ENCODE measurements at places on chromosomes 12 and 14.

- no peak for DNase-seq
Measured at GRCh38 chr12:81039231-81039630, 38.6 kb upstream of the ACSS3 start.

- DNase-seq, result no peak
Measured at GRCh38 chr14:89117012-89117411, 292.6 kb downstream of the TTC8 start.

DNA sequence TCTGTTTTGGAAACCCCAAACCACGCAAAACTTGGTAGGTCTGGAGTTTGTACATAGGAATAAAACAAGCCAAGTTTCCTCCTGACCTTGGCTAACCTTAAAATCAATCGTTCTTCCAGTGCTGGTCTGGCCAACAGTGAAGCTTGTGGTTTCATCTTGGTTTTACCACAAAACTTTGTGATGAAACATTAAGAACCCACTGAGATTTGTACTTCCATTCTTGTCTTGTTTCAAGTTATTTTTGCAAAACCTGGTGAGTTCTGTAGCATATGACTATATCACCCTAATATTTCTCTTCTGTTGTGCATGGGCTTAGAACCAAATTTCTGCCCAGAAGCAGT is 26.4 kb downstream of the SIX1 start:
- no peak for DNase-seq

- no peak for DNase-seq
Measured at GRCh38 chr12:88736031-88736430, 155.8 kb upstream of the KITLG start.

GRCh38 chr12:112140728-112141127 is 15.4 kb downstream of the TRAFD1 start:
- no peak for DNase-seq

GRCh38 chr12:55818886-55819285 is 1.0 kb downstream of the ORMDL2 start:
- no peak for DNase-seq

DNA sequence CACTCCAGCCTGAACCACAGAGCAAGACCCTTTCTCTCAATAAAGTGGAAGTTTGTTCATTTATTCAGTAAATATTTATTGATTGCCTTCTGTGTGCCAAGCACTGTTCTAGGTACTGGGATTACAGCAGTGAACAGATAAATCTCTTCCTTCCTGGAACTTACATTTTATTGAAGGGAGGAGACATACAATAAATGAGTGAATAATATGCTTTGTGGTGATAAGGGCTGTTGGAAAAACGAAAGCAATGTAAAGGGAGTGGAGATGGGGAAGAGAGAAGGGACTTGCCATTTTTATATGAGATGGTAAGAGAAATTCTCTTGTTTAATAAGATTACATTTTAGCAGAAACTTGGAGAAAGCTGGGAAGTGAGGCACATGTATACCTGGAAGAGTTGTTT is 1.6 kb downstream of the GSKIP start:
- no peak for DNase-seq

DNA sequence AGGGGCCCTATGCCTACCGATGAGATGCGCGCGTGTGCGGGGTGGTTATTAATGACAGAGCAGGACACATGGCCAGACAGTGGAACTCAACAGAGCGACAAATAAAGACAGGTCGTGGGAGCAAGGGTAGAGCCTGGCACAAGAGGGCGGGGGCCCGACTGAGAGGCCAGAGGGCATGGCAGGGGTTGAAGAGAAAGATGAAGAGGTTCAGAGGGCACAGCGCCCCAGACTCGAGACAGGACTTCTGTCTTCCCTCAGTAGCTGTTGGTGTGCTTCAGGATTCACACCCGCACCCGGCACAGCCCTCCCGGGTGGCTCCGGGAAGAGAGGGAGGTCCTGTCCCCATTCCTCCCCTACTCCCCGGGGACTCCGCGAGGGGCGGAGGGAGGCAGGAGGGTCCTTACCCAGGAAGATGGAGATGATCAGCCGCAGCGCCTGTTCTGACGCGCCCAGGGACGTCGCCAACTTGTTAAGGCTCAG is 366 bp downstream of the LPCAT3 start:
- no peak for DNase-seq

GRCh38 chr14:70359076-70359424 is 433 bp downstream of the COX16 start:
- no peak for DNase-seq

- DNase-seq, result no peak
Measured at GRCh38 chr12:90020014-90020413, 311.4 kb upstream of the ATP2B1 start.

DNA sequence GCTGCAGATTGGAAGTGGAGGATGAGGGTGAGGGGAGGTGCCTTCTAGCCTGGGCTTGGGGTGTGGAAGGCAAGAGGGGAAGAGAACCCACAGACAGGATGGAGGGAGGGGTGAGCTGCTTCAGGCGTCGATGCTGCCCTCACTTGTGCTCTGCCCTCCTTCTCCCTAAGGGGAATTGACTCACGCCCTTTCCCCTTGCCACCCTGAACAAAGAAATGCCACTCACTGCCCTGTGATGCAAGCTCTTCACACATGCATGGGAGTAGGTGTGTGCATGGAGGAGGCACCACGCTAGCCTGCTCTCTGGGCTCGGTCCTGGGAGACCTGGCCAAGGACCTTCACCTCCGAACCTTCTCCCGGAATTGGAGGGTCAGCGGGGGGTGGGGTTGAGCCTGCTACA is 35.7 kb upstream of the PRMT8 start:
- DNase-seq, result no peak

DNA sequence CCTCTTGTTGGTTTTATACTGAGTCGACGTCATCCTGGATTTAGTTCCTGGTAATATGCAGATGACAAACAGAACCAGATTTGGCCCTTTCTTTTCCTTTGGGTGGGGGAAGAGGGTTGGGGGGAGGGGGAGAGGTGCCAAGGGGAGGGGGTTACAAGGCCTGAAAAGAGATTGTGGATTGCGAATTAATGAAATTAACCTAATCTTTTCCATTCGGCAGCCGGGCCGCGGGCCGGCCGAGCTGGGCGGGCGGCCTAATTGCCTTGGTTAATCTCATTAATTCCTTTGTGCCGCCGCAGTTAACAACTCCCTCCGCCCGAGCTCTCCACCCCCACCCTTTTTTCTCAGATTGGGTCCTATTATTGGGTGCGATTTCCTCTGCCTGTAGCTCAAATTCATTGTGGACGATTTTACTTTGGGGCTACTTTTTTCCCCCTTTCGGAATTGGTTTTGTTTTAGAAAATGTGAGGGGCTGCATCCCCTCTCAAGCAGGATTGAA is 387 bp upstream of the GSC start:
- no peak for DNase-seq

DNA sequence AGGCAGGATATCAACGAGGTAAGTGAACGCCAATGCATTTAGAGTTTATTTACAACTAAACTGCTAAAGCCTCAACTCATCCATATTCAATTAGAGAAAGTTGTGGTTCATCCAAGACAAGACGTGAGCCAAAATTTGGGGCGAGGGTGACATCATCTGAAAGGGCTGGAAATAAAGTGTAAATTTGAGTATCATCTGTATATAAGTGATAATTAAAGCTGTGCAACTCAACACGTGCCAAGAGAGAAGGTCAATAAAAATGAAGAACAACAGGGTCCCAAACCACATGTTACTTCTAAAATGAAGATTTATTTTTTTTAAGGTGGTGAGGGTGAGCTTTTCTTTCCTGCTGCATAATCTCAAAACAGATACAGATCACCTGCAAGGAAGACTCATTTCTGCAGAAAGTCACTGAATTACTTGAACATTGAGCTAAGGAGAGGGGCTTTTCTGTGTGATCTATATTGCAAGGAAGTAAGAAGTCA is 203.6 kb downstream of the EFCAB11 start:
- no peak for DNase-seq

DNA sequence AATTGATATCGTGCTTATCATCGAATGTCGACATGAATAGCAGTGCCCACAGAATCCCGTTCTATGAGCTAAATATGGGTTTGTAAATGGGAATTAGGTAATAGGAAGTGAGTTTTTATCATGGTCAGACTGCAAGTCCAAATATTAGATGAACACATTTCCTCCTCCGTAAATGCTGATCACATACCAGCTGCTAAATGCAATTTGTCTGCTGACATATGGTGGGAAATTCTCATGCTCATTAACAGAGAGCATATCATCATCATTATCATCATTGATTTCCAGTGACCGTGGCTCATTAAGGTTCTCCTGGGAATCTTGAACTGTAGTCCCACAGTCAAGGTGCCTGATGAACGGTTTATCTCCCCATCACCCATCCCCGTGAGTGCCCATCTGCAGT is 998.8 kb upstream of the TMEM132C start:
- DNase-seq, result no peak

- no peak for DNase-seq
Measured at GRCh38 chr14:73025544-73025943, 1.4 kb downstream of the ZFYVE1 start.

- DNase-seq, result no peak
Measured at GRCh38 chr14:24976602-24977001, 73.3 kb downstream of the STXBP6 start.

- no peak for DNase-seq
Measured at GRCh38 chr14:64147126-64147790, 146.9 kb downstream of the ESR2 start.

- peak; percentile 41 for DNase-seq
Measured at GRCh38 chr14:68628605-68629310, 164.1 kb downstream of the ZFP36L1 start.

GRCh38 chr12:22272335-22273151 is 62.0 kb downstream of the ST8SIA1 start:
- DNase-seq, result no peak

GRCh38 chr12:57590864-57591781 is at the start of gene PIP4K2C:
Gene PIP4K2C, plus strand, starts transcription at chr12:57591192. Its CDS starts 98 bp downstream, at chr12:57591290.
- DNase-seq, result peak; percentile 42

GRCh38 chr12:46808955-46809697 is 16.7 kb downstream of the SLC38A4 start:
- no peak for DNase-seq

- DNase-seq, result no peak
Measured at GRCh38 chr12:3461391-3461790, 29.6 kb upstream of the PRMT8 start.

- no peak for DNase-seq
Measured at GRCh38 chr14:54786838-54787237, 115.8 kb downstream of the GCH1 start.

- DNase-seq, result no peak
Measured at GRCh38 chr14:31726337-31726736, 165.1 kb downstream of the NUBPL start.

- no peak for DNase-seq
Measured at GRCh38 chr12:78375461-78375860, 489.1 kb upstream of the SYT1 start.

GRCh38 chr12:89384807-89385206 is 32.5 kb upstream of the DUSP6 start:
- no peak for DNase-seq

DNA sequence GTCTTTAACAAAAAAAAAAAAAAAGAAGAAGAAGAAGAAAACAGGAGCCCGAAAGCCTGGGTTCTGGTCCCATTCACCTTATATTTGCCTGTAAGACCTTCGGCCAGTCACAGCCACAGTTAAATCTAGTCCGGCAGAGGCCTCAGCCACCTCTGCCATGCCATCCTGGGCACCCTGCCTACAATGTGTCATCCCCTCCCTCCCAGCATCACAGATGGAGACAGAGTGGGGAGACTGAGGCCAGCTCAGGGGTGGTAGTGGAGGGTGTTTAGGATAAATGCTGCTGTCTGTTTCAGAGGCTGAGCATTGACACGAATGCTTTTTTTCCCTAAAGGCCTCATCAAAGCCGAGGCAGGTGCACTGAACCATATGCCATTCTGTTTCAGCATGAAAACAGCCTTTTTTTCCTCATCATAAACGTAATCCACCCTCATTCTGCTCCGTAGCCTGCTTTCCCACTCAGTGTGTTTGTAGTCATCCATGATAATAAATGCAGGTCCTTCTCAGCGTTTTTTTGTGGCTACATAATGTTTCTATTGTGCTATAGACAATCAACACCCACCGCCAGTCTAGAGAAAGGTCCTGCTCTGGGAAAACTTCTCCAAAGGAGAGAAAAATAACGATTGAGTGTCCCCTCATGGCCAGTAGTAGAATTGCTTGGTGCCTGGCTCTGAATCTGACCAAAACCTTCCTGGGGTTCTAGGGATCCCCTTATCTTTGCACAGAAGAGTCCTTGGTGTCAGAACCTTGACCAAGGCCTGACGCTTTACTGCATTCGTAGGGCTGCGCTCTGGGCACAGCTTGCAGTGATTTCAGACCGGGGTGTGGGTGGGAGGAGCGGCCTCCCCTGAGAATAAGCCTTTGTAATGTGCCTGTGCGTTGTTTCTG is 41.1 kb upstream of the TSPAN9 start:
- no peak for DNase-seq

- no peak for DNase-seq
Measured at GRCh38 chr14:58367296-58367695, 28.4 kb upstream of the TOMM20L start.

GRCh38 chr12:116922194-116922897 is 11.6 kb downstream of the FBXW8 start:
- DNase-seq, result no peak

DNA sequence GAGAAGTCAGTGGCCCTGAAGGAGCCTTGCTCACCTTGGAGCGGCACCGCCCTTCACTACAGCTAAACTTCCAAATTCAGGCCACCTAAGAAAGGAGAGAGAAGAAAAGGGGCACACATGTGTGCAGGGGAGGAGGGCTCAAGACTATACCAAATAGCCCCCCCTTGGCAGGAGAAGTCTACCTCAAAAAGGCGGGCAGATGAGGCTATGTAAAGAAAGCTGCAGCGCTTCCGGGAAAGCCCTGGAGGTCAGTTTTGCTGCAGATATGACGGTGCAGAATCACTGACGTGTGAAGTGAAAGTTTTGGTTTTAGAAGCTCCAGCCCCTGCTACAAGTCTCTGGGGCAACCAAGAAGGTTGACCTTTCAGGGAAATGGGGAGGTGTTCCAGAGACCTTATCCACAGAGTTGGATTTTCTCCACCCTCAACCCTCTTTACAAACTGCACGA is 48.2 kb upstream of the PNMA1 start:
- DNase-seq, result no peak

DNA sequence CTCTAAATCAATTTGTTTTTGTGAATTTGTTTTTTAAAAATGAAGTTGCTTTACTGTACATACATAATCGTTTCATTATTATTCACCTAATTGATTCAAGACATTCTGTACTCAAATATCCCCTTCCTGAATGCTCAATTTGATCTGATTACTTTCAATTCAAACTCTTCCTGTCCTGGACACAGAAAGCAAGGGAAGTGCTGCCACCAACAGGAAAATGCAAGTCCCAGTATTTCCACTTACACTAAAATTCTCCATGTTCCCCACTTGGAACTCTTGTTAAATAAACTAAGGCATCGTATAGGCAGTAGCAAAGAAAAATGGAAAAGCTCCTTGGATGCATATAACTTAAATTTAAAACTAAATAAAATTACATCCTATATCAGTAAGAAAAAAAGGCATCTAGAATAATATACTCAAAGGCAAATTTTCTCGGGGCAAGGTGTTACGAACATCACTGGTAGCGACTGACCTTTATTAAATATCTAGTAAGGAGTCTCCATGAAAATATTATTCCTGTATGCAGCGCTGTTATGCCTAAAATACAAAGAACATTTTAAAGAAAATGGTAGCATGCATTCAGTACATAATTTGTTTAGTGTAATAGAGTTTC is 72.0 kb upstream of the DBX2 start:
- DNase-seq, result no peak
